SK-N-SH treated with all-trans-retinoic acid at 6 μM for 48 hours (cell line): ENCODE measurements at places on chromosomes 7 and 10.
A peak's percentile ranks its signal among the peaks of the same experiment; 100 is the strongest.

GRCh38 chr7:23864973-23865372 lies 155.0 kb downstream of the STK31 start:
- peak; percentile 44; the same call in 1 of the 3 replicates for ATAC-seq

DNA sequence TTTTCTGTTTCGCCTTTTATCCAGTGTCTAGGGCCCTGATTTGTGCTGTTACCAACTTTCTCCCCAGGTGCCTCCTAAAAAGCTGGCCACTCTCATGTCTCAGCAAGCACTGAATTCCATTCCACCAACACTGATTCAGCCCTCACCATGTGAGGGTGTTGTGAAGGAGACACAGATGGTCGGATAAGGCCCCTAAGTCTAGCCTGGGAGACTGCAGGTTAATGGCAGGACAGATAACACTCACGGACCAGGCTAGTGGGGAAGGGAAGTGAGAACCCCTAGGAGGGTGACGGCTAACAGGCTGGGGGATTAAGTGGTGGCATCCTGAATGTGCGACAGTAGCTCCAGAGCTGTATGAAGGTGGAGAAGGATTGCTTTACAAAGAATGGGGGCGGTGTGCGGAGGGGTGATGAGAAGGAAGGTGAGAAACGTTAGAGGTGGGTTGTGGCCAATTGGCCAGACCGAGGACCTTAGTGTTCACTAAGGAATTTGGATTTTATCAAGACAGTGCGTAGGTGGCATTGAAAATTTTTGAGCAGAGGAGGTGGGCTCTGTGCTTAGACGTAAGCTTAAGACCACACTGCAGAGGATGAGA lies 3.8 kb upstream of the DUSP5 start:
- ATAC-seq, result no peak

GRCh38 chr7:48307041-48307714 lies 135.9 kb downstream of the ABCA13 start:
- no peak for ATAC-seq

DNA sequence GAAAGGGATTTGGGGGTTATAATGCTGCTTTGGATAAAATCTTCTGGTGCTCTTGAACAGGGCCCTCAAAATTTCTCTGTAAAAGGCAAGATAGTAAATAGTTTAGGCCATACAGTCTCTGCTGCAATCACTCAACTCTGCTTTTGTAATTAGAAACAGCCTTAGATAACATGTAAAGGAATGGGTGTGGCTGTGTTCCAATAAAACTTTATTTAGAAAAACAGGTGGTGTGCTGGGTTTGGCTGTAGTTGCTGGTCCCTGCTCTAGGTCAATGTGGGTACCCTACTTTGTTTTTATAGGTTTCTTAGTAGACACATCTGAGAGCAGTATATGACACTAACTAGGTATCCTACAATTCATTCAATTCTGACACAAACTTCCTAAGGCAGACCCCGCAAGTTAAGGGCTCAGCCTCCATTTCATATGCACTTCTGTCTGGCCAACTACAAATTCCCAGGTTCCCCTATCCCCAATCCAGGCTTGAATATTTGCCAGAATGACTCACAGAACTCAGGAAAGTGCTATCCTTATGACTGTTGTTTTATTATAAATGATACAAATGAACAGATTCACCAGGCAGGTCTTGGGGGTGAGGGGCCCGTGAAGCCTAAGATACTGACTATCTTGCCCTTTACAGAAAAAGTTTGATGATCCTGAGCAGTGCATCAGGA lies 349.9 kb downstream of the RPS24 start:
- peak; percentile 33; the same call in 2 of the 3 replicates for ATAC-seq

- ATAC-seq, result no peak
Measured at GRCh38 chr7:123499211-123499970, 35.0 kb downstream of the IQUB start.

- ATAC-seq, result no peak
Measured at GRCh38 chr10:127386606-127387327, 162.3 kb upstream of the NPS start.

DNA sequence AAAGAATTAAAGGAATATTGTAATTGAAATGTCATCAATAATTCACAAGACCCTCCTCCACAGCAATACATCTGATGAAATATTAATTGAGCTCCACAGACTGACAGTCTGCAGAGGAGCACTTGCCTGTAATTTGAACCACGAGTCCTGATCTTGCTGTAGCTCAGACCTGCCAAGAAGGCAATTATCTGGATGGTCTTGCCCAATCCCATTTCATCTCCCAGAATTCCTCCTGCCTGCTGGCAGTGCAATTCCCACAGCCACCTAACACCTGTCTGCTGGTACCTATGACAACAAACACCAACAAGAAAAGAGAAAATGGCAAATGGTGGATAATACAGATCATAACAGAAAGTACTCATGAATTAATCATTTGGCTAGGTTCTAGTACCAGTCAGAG lies 38.5 kb downstream of the ERCC6 start:
- ATAC-seq, result no peak
